Choroid plexus epithelial cell (primary cell): ENCODE measurements at places on chromosomes 6 and 20.

- peak; percentile 94 for DNase-seq
These were observed 17.9 kb downstream of the ABHD12 start for GRCh38 chr20:25372584-25373336.

- no peak for DNase-seq
These were observed 267.9 kb downstream of the THBS2 start for GRCh38 chr6:168985705-168986104.

DNA sequence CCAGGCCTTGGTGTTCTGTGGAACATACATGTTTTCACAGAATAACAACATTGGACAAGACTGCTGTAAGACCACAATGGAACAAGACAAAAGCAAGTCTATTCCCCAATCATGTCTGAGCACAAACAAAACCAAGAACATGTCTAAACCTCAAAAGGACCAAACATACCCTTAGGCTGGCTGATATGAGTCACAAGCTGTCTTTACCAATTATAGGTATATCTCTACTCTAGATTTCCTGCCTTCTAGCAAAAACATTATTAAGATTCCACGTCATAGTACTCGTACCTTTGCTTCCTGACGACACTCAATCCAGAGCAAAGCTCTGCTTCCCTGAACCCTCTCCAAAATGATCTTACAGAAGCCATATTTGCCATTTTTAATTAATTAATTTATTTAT is 15.4 kb upstream of the L3MBTL1 start:
- no peak for DNase-seq

DNA sequence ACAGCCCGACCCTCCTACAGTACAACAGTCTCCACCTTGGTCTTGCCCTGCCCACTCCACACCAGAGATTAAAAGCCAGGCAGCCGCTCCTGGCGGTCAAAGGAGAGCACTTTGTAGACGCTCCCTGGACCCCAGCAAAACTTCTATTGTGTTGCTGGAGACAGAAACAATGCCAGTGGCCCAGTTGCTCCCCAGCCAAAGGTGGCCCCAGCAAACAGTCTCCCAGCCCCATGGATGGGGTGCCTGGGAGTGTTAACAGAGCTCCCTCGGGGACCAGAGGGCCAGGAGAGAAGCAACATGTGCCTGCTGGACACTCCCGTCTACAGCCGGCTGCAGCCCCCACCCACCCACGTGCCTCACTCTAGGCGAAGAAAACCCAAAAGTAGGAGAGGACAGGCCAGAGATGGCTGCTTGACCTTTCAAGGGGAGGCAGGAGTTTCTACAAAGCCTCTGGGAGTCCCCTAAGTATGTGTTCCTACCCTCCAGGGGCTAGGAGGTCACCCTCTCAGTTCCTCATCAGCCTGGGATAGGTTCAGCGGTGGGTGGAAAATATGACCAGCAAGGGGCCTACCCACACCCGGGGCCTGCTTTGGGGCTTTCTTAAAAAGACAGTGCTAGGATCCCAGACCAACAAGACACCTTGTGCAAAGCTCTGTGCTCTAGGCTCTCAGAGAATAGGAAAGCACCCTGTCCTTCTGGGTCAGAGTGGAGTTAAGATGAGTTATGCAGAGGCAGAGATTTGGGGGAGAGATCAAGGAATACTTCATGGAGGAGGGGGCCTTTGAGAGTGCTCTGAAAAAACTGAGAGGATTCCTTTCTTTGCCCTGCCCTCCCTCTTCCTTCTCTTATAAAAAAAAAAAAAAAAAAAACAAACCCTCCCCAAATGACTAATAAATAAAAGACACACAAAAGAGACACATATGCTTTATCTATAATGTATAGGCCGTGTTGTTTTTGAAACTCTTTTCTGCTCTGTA is 19.0 kb upstream of the PREX1 start:
- no peak for DNase-seq

DNA sequence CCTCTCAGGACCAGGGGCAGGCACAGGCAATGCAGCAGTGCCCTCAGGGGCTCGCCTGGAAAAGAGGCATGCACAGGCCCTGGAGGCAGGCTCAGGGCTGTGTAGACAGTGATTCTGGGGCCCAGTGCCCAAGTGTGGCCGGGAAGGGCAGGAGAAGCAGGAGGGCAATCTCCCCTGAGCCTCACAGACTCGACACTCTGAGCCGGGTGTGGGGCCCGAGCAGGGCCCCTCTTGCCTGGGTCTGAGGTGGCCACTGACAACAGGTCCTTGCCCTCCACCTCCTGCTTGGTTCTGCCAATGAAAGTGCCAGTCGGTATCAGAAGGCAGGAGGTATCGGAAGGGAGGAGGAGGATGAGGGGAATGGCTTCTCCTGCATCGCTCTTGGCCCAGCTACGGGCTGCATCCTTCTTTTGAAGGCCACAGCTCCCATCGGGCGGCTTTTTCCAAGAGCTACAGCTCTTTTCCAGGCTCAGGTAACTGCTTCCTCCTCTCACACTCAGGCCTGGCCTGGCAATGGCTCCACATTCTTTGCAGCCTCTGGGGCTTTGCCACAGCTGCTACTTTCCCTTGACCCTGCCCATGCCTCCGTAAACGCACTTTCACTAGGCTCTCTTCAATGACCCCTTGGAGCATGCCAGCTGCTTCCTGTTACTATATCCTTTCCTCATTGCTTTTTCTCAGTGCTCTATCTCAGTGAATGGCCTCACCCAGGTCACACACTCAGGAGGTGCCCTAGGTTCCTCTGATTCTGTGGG is 24.5 kb downstream of the GABRR2 start:
- DNase-seq = no peak

GRCh38 chr6:152378169-152378568 is 259.0 kb downstream of the SYNE1 start:
- DNase-seq = peak; percentile 54

- peak; percentile 77 for DNase-seq
These were observed 161.3 kb upstream of the PHACTR1 start for GRCh38 chr6:12555267-12555666.

DNA sequence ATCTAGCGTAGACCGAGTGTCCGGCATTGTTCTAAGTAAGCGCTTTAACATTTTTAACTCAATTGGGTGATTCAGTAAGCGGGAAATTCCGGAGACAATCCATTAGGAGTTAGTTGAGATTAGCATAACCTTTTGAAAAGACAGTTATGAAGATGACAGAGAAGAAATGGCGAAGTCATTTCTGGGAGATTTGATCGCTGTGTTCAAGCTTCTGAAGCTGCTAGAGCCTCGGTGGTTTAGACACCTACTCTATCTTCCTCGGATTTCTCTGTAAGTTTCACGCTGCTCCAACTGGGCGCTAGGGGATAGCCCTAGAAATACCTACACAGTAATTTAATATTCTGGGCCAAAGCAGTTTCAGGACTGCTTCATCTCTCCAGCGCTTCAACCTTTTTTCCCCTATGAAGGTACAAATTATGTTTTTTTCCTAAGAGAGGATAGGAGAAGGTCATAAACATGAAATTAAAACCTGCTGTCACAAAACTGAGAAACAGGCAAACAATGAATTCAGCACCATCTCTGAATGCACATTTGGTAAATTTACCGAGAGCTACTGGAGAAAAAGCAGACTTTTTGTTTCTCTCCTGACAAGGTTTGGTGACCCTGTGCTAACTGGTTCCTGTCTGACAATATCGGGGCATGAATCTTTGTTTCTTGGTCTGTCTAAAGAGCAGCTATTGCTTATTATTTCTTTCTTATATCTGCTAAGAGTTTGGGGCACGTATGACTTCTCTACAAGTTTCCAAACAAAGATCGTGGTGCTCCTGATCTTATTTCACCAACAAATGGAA is 22.4 kb downstream of the ZNF311 start:
- peak; percentile 80 for DNase-seq

DNA sequence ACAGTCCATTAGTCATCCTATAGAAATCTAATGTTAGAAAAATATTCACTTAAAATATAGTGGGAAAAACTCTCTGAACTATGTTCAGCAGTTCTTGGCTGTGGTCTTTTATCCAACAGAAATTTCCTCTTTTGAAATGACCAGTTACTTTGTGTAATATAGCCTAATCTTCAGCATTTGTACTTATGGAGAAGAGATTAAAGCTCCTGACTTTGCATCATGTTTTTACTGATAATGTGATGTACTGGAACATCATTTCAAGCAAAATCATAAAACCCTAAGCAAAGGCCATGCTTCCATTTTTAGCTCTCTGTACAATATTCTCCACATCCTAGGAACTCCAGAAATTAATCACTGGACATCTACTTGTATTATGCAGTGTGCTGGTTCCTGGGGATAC is 430.8 kb upstream of the RUNX2 start:
- DNase-seq = no peak

GRCh38 chr20:58709013-58709702 is 16.6 kb downstream of the NPEPL1 start:
- no peak for DNase-seq

GRCh38 chr6:40946738-40947301 is 92.2 kb downstream of the UNC5CL start:
- DNase-seq = no peak

- no peak for DNase-seq
These were observed 5.8 kb downstream of the TBPL1 start for GRCh38 chr6:133958791-133959190.

DNA sequence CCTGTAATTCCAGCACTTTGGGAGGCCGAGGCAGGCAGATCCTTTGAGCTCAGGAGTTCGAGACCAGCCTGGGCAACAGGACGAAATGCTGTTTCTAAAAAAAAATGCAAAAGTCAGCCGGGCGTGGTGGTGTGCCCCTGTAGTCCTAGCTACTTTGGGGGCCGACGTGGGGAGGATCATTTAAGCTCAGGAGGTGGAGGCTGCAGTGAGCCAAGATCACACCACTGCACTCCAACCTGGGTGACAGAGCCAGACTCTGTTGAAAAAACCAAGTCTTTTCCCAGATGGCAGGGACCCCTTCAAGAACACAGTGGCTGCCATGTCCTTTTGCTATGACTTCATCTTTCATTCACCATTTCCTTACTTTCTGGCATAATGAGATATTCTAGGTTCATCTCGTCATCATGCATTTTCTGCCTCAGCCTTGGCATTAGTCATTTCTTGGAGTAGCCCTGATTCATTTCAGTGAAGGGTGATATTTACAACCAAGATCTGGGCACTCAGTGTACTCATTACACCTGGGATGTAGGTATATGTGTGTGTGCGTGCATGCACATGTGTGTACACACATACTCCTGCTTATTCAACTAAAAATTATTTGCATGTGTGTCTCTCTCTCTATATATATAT is 61.4 kb upstream of the TOX2 start:
- DNase-seq = no peak

GRCh38 chr20:52804497-52805295 is 167.5 kb upstream of the TSHZ2 start:
- DNase-seq = no peak

DNA sequence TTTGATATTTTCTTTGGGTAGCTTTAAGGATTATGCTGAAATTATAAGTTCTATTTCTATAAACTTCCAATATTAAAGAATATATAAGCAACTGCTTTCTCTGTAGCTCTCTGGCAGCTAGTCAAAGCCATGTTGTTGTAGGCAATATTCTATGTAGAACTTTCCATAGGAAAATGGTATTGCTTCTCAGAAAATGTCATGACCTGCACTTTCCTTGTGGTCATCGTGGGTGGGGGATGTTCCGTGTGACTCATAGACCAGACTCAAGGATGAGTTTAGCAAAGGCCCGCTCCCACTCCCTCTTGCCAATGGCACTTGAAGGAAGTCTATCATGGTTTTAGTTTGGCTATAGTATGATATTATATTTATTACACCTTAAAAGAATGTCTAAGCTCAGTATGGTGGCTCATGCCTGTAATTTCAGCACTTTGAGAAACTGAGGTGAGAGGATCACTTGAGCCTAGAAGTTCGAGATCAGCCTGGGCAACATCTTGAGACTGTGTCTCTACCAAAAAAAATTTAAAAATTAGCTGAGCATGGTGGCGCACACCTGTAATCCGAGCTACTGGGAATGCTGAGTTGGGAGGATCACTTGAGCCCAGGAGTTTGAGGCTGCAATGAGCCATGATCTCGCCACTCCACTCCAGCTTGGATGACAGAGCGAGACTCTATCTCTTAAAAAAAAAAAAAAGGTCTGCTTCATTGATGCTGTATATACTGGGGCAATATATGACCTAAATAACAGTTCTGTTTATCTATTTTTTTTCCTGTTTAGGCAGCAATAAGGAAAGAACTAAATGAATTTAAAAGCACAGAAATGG is 36.6 kb upstream of the LTV1 start:
- DNase-seq = peak; percentile 88
